Stimulated activated CD4-positive, alpha-beta T cell treated with anti-CD3 and anti-CD28 coated beads, Interleukin-12 subunit alpha, Interleukin-12 subunit beta, amount 100 ng/mL, for 48 hours (primary cell): ENCODE measurements at places on chromosomes 7 and 10.

DNA sequence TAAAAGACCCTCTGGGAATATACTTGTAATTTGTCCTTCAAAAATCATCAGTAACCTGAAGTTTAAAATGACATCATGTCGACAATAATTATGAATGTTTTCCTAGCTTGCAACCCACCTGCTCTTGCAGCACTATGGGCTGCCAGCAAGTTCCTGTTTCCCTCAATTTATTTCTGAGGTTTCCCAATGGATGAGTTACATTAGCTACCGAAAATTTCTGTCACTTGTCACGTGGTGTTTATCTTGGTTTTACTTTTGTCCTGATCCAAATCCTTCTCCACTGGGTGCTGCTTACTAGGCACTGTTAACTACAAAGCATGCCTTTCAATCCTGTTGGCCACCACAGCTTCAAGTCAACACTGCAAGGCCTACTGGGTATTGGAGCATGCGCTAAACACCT lies 31.5 kb downstream of the GIMAP8 start:
- no peak for DNase-seq

DNA sequence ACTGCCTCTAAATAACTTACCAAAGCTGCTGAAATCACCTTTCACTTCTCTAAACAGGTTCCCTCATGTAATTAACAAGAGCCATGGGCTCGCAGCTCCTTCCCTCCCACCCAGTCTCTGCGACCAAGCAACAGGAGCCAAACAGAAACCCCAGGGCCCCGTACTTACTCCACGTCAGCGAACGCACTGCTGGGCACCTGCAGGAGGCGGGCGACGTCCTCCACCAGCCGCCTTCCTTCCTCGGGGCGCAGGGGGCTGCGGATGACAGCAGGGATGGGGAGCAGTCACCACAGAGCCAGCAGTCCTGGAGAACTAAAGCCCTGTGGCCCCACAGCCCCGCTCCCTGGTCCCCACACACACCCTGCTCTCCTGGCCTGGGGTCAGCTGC lies 477.0 kb downstream of the PTPRN2 start:
- no peak for DNase-seq

GRCh38 chr7:55534916-55535590 lies 37.2 kb downstream of the VOPP1 start:
- DNase-seq, result no peak

DNA sequence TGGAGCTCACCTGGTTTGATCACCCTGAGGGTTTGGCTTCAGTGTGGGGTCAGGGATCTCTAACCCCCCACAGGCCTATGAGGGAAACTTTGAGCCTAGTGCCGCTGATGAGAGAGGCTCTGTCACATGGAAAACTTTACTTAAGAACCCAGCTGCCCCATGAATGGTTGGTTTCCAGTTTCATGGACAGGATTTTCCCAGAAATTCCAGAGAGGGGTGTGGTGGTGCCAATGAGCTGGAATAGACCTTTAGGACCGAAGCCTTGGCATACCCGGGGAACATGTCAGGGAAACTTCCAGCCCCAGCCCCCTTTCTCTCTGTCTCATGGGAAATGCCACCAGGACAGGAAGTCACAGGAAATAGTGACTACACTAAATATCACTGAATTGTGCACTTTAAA lies 36.9 kb downstream of the AKR1B1 start:
- DNase-seq, result no peak

DNA sequence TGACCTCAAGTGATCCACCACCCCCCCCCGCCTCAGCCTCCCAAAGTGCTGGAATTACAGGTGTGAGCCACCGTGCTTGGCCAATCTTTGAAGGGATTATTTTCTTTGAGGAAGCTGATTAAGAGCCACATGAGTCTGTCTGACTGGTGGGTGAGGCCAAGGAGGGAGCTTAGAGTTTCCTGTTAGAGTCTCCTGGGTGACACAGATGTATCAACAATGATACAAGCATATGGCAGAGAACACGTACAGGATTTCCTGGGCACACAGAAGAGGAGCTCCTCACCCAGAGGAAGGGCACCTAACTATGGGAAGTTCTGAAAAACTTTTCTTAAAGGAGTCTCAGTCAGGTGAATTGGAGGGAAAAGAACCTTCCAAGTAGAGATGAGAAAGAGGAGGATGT lies 69.4 kb downstream of the GOLGA7B start:
- DNase-seq, result no peak

DNA sequence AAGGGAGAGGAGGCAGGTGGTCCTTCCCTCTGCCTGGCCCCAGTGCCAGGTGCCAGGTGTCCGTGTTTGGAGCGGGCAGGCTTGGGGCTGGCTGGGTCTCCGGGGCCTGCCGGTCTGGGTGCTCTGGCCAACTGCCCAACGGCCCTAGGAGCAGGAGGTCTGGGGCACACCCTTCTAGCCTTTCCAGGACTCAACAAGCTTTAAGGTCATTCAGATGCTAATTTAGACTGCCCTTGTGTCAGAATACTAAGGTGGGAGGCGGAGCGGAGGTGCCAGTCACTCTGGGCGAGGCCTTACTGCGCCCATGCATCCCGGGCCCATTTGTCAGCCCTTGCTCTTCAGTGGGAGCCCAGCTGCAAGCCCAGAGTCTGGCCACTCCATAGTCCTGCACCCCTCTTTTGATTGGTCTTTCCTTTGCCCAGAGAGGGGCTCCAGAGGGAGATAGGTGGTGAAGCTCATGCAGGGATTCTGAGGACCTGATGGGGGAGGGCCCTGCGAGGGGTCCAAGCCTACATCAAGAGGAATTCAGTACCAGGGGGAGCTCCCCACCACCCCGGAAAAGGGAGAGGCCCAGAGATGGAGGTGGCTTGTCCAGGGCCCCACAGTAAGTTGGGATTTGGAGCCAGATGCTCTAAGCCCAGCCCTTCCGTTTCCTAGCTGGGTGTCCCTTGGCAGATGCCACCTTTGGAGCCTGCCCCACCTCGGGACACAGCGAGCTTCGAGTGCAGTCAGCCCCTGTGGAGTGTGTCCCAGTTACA lies 1.3 kb downstream of the PGAM2 start:
- DNase-seq, result no peak

DNA sequence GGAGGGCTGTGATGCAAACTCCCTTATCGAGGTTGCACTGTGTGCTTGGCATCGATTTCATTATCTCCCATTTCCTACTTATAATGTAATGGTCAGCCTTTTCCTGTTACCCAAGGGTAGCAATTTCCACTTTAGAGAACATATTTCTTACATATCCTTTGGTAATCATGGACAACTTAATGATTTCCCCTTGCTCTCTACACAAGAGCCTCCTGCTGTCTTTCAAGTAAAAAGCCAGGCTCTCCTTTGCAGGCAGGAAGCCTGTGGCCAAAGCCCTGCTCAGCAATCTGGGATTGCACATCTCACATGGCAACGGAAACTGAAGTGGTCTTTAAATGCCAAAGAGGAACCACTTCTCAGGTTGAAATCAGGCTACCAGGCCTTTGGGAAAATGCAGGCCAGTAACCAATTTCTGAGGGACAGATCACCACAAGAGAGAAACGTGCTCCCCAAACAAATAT lies 86.7 kb upstream of the IKZF1 start:
- no peak for DNase-seq

DNA sequence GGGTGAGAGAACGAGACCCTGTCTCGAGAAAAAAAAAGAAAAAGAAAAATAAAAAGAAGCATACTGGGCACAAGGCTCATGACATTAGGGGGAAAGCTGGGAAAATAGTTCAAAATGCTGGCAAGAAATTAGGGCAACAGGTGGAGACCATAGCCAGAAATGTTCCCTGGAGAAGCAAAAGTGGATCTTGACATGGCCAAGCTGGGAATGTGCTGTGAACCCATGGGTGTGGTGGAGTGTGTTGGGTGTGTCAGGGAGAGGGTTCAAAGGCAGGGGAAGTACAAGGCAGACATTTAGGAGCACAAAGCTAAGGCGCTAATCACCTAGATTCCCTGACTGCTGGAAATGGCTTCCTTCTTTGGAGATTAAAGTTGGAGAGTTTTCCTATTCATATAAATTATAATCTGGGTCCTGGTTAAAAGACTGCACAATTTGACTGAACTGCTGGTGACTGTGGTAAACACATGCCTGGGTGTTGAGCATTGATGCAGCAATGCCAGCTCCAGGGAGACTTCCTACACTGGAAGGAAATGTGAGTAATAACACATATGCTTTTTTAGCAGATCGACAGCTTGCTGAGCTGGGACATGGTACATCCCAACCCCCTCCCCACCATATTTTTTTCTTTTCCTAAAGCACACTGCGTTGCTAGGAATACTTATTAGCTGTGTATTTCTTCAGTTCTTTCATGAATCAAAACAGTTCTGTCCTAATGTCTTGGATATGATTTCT lies 70.1 kb upstream of the ARHGAP21 start:
- DNase-seq, result no peak
